Hematopoietic multipotent progenitor cell treated with erythropoietin and hydrocortisone succinate and interleukin-3 and kit ligand, for 6 days (in vitro differentiated cells): ENCODE measurements at places on chromosomes 3 and 15.

DNA sequence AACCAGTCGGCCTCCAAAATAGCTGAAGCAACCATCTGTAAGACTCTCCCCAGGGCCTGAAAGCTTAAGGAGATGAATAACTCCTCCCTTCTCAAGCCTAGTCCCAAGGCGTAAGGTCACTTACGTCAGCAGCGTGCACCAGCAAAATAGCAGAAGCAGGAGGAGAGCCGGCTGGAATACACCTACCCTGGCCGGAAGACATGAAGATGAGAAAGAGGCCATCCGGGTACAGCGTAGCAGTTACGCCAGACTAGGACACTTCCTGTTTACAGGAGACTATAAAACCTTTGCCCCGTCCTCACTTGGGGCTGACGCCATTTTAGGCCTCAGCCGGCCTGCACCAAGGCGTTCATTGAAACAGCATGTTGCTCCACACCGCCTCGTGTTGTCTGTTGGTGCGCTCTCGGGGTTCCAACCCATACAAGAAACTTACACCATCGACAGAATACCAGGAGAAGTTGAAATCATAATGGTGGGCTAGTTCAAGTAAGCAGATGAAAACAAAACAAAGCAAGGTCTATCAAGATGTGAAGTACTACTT lies 2.5 kb downstream of the CFAP92 start:
- no peak for DNase-seq

- no peak for DNase-seq
These were observed 17.4 kb upstream of the TMPRSS7 start for GRCh38 chr3:112017091-112017490.

- no peak for DNase-seq
These were observed 10.3 kb upstream of the HMCES start for GRCh38 chr3:129268396-129268795.

GRCh38 chr3:151813799-151814198 lies at the start of gene AADAC:
Gene AADAC (plus strand): TSS chr3:151814116. CDS start chr3:151814163, 47 bp downstream.
- no peak for DNase-seq

GRCh38 chr3:28672406-28672805 lies 323.8 kb upstream of the AZI2 start:
- DNase-seq = no peak

- DNase-seq = no peak
These were observed 27.1 kb downstream of the HDAC11 start for GRCh38 chr3:13507247-13507569.
